Stimulated activated CD4-positive, alpha-beta T cell treated with anti-CD3 and anti-CD28 coated beads, Interleukin-1b, Interleukin-23, amount 100 ng/mL, for 1 hour (primary cell): ENCODE measurements at places on chromosomes 2 and 18.

DNA sequence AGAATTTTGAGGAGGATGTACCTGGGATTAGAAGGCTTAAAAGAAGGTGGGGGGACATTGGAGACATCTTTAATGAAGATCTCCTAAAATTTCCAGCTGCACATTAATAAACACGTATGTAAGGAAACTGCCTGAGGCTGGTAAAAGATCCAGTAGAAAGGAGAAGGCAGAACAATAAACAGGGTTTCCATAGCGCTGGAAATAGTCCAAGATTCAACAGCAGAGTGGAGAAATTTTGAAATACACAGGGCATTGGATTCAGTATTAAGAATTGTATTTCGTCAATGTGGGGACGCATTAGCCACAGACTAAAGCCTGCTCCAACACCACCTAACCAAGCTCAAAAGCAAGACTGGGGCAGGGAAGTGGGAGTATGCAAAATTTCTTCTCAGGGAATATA, 606.9 kb upstream of the NRXN1 start:
- no peak for DNase-seq

GRCh38 chr2:71617266-71617665, 163.9 kb downstream of the DYSF start:
- DNase-seq = no peak

- no peak for DNase-seq
Observed at GRCh38 chr2:233838251-233838650, 16.1 kb downstream of the HJURP start.

DNA sequence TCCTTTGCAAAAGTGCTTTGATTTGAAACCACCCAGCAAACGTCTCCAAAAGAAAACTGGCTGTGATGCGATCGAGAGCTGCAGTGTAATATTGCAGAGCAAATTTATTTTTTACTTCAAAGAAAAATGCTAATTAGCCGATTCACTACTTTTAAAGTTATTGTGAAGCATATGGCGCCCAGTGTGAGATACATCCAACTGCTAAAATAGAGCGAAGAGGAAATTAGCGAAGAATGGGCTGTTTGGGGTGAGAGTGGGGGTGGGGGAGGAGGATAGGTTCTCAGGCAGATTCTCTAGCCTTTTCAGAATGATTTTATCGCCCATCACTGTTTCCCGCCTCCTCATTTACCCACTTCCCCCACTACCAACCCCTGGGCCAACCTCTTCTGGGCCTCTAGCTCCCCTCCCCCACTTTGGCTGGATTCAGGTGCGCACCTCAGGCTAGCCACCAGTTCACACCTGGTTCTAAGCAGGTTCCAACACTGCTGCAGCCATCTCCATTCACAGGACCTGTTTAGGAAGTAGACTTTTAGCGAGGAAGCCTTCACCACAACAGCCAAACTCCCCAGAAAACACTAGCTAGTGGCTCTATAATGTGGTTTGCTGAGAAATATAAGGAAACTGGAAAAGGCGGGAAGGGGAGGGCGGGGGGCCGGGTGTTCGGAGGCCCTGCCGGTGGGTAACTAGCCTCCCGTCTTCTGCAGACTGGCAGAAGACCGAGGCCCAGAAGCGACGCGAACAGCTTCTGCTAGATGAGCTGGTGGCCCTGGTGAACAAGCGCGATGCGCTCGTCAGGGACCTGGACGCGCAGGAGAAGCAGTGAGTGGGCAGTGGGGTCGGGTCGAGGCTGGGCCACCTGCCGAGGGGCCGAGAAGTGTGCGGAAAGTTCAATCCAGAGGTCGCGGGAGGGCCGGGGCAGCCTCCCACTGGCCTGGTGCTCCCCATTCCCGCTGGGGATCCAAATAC, 6.0 kb upstream of the OTX1 start:
- DNase-seq = no peak

DNA sequence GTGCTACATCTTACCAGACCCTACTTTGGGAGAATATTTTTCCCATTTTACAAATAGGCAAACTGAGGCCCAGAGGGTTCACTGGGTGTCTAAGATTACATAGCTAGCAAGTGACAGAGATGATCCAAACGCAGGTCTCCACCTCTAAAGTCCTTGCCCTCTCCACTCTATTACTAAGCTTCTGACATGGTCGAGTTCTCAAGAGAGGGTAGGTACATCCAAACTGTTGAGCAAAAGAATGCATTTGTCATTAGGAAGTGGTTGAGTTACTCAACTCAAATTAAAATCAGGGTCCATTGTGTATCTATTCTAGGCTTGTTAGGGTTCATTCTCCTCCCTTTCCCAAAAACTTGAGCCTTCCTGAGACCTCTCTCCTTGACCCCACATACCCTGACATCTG, 680.6 kb upstream of the FANCL start:
- DNase-seq = no peak

- no peak for DNase-seq
Observed at GRCh38 chr2:5377323-5377722, 314.9 kb upstream of the SOX11 start.

- no peak for DNase-seq
Observed at GRCh38 chr18:35511428-35511827, 13.7 kb upstream of the INO80C start.

DNA sequence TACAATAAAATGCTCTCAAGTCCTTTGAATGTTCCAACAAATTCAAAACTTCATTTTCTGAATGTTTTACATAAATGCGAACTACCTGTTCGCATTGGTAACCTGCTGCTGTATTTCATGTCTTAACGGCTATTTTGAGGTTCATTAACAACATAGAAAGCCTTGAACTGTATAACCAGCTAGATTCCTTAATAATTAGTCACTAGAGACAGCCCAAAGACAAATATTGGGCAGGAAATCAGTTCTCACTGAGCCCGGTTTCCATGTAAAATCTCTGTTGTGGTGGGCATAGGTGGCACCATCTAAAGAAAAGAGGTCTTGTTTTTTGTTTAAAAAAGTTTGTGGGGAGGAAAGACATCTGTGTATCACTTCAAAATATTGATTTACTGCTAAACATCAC, 29.2 kb downstream of the PDIA6 start:
- no peak for DNase-seq

GRCh38 chr2:207135801-207136457, 29.8 kb downstream of the KLF7 start:
- DNase-seq = no peak

DNA sequence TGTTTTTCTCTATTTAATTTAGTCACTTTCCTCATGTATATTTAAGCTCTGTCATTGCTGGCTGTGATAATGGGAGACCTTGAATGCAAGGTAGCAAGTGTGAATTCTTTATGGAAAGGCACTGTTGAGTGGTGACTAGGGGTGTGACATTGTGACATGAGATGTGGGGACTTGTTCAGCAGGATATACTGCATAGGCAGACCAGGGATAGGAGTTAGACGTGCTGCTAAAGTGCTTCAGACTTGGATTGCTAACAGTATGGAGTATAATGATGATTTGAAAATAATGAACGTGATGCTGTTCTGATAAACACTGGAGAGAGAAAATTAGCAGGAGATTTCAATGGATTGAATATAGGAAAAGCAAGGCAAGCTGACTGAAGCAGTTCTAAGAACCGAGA, 135.1 kb downstream of the NCOA1 start:
- no peak for DNase-seq

- no peak for DNase-seq
Observed at GRCh38 chr2:85792783-85793441, 39.1 kb downstream of the ATOH8 start.

- DNase-seq = no peak
Observed at GRCh38 chr2:151808258-151809072, 19.8 kb downstream of the ARL5A start.

DNA sequence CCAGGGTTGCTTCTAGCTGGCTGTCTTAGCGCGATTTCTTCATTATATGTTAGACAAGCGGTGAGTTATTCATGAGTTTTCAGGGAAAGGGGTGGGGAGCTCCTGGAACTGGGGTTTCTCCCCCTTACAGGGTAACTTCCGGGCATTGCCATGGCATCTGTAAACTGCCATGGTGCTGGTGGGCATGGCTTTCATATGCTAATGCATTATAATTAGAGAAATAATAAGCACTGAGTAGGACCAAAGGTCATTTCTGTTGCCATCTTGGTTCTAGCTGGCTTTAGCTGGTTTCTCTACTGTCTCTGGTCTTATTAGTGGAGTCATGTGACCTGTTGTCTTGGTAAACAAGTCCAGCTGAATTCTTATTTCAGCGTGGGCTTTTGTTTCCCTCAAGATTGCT, 5.5 kb upstream of the SNTG2 start:
- DNase-seq = no peak

GRCh38 chr18:72752220-72752619, 115.6 kb downstream of the NETO1 start:
- DNase-seq = no peak

GRCh38 chr2:165815299-165816141, 21.5 kb upstream of the GALNT3 start:
- DNase-seq = no peak

GRCh38 chr2:100880730-100881129, 60.8 kb downstream of the NPAS2 start:
- no peak for DNase-seq

GRCh38 chr2:27095745-27096651, 9.4 kb downstream of the KHK start:
- no peak for DNase-seq

DNA sequence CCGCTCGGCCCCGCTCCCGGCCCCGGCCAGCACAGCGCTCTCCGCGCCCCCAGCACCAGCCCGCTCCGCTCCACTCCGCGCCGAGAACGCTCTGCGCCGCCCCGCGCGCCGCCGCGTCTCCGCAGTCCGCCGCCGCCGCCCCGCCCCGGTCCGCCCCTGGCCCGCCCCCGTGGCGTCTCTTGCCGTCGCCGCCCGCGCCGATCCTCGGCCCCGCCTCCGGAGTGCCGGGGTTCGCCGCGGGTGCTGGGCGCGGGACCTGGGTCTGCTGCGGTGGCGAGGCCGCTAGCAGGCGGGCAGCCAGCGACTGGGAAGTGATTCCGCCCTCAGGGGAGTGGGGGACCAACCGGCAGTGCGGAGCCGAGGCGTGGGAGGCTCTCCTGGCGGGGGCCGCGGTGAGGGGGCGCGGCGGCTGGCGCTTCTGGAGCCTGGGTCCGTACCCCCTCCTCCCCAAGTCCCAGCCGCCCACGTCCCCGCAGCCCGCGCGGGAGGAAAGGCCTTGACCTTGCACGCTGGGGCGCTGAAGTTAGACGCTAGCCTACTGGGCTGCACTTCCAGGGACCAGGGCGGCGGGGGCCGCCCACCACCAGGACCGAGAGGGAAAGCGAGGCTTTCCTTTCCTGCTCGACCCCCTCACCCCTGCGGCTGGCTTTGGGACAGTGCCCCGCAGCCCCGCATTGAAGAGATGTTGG, at the start of gene HS6ST1:
Gene HS6ST1, minus strand, starts transcription at position 93 of the 689 bp plus-strand sequence. CDS start 305 bp downstream, outside the sequence.
- peak; percentile 71 for DNase-seq

GRCh38 chr2:199992296-199992695, 36.9 kb downstream of the MAIP1 start:
- DNase-seq = no peak

GRCh38 chr18:50285631-50286321, 1.7 kb downstream of the CXXC1 start:
- no peak for DNase-seq

- no peak for DNase-seq
Observed at GRCh38 chr2:37645362-37645761, 26.1 kb downstream of the CDC42EP3 start.

- no peak for DNase-seq
Observed at GRCh38 chr2:100422320-100423055, 5.0 kb upstream of the CHST10 start.

DNA sequence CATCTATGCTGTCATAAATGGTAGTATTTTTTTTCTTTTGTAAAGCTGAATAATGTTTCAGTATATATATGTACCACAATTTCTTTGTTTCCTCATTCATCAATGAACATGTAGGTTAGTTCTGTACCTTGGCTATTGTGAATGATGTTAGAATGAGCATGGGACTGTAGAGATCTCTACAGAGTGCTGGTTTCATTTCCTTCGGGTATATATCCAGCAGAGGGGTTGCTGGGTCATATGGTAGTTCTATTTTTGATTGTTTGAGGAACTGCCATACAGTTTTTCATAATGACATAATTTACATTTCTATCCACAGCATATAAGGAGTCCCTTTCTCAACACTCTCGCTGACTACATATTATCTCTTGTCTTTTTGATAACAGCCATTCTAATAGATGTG, 243.5 kb downstream of the CDH7 start:
- no peak for DNase-seq

- DNase-seq = no peak
Observed at GRCh38 chr2:224561234-224562005, 23.7 kb downstream of the CUL3 start.

GRCh38 chr2:98433363-98433964, 11.2 kb upstream of the INPP4A start:
- DNase-seq = no peak

DNA sequence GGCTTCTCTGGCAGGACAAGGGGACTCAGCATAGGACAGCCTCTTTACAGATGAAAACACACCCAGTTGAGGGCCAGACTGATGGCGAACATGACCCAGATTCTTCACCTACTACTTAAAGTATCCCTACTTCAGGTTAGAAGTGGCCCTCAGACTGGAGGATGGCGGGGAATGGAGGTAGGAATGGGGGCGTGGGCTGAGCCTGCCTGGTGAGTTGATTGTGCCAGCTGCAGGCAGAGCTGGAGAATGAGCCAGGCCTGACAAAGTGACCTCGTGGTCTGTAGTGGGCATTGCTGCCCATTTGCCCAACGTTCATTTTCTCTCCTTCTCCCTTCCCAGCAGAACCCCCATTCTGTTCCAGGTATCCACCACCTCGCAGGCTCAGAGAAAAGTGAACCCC, 186.1 kb downstream of the KLHL29 start:
- DNase-seq = no peak

- no peak for DNase-seq
Observed at GRCh38 chr2:226131299-226131784, 668.3 kb downstream of the IRS1 start.

GRCh38 chr2:127628767-127629614, 17.0 kb upstream of the GPR17 start:
- DNase-seq = no peak

DNA sequence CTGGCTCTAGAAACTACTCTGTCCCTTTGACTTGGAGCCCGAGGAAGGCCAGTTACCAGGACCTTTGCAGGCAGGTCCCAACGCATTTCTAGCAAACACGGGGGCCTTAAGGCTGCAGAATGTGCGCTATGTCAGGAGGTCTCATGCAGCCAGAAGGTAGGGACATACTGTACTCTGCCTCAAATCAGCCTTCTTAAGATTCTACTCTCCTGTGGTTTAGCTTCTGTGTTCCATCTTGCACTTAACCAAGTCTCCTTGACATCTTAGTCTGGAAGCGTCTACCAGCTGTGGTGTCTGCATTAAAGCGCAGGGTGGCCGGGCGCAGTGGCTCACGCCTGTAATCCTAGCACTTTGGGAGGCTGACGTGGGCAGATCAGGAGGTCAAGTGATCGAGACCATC, 65.5 kb downstream of the STEAP3 start:
- no peak for DNase-seq

- DNase-seq = no peak
Observed at GRCh38 chr18:75269124-75269680, 58.6 kb downstream of the TSHZ1 start.

- DNase-seq = no peak
Observed at GRCh38 chr2:79723830-79724229, 211.0 kb downstream of the CTNNA2 start.

- no peak for DNase-seq
Observed at GRCh38 chr18:39713961-39714360, 2148.4 kb upstream of the CELF4 start.

- peak; percentile 62 for DNase-seq
Observed at GRCh38 chr2:121530212-121530705, 421 bp upstream of the RNU4ATAC start.

GRCh38 chr18:42574871-42575270, 540.6 kb downstream of the RIT2 start:
- no peak for DNase-seq
